ENCODE measurements at places on chromosomes 3 and 15. TPM values are rescaled to one million over a fixed set of nuclear protein-coding genes. Genes with fewer than 3 reads are reported as not detected.
A peak's percentile ranks its signal among the peaks of the same experiment; 100 is the strongest.

FAM107A gene
- total RNA-seq = not detected

VEPH1 gene
- 0.21 TPM for total RNA-seq

- DNase-seq = no peak
- no peak overlapping the region for H3K4me3 ChIP-seq
- H3K27me3 ChIP-seq = no peaks in the 10 kb centered on the region
- H3K4me1 ChIP-seq = peaks cover 14% of the 10 kb centered on the region
- no peak overlapping the region for H3K27ac ChIP-seq
Measured at GRCh38 chr3:162764808-162765071, 1268.1 kb downstream of the OTOL1 start.

- no peaks in the 10 kb centered on the region for H3K4me1 ChIP-seq
- H3K4me3 ChIP-seq = no peak overlapping the region
- DNase-seq = no peak
- no peaks in the 10 kb centered on the region for H3K27me3 ChIP-seq
- H3K36me3 ChIP-seq = peaks cover 17% of the 10 kb centered on the region
Measured at GRCh38 chr3:43521941-43522340, 99.9 kb downstream of the ANO10 start.

DNA sequence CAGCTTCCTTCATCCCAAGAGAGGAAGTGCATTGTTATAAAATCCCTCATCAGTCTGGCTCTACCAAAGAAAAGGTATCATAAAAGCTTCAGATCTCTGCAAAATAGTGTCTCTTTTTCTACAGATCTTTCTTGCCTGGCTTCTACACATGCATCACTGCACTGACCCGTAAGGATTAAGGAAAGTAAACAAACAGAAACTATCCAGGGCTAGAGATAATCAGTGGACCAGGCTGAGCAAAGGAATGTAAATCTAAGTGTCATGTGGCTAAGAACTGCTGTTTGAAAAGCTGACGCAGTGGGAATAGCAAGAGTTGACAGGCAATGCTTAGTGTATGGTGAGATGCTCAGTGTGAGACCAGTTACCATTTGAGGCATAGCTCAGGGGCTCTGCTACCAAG is 339.7 kb downstream of the IL5RA start:
- no peak for DNase-seq
- no peaks in the 10 kb centered on the region for H3K4me1 ChIP-seq
- no peaks in the 10 kb centered on the region for H3K27me3 ChIP-seq
- H3K4me3 ChIP-seq = no peak overlapping the region
- H3K36me3 ChIP-seq = no peaks in the 10 kb centered on the region

DNA sequence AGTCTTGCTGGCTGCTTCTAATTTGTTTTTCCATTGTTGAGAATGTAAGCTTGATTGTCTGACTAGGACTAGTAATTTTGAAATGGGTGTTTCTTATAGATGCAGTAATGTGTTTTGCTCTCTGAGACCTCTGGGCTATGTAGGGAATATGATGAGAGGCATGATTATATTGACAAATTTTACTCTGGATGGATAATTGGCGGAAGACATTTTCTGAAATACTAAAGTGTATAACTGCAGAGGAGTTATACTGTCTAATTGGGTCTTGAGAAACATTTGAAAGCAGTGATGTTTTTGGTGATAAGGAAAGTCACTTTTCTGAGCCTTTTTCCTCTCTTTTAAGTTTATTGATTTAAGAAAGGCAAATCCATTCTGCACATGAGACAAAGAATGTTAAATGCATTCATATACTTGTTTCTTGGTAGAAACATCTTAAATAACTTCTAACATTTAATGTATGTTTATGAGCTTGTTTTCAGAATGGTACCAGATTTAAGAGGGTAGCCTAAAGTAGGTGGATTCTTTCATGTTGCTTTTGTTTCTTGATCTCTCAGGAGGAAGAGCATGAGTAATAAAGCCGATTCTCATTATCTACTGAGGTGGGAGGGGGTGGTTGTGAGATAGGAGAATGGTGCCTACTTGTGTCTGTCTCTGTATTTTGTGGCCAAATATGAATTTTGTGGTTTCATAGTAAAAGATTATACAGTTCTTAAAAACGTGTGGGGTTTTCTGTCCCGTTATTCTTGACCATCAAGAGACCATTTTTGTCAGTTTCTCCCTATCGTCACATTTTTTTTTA is 2.0 kb downstream of the ATP2C1 start:
- no peaks in the 10 kb centered on the region for H3K36me3 ChIP-seq
- DNase-seq = no peak
- peak overlapping the region; percentile 87 for H3K27ac ChIP-seq
- H3K27me3 ChIP-seq = no peaks in the 10 kb centered on the region
- H3K4me1 ChIP-seq = peaks cover 37% of the 10 kb centered on the region

DNA sequence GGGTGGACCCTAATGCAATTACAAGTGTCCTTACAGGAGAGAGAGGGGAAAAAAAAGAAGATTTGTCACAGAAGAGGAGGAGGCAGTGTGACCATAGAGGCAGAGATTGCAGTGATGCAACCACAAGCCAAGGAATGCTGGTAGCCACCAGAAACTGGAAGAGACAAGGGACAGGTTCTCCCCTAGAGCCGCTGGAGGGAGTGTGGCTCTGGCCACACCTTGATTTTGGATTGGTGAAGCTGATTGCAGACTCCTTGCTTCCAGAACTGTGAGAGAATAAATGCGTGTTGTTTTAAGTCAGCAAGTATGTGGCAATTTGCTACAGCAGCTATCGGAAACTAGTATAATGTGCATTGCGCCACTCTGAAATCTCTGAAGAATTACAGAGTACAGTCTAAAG is 110.1 kb downstream of the SRGAP3 start:
- no peak overlapping the region for H3K27ac ChIP-seq
- no peak for DNase-seq
- no peaks in the 10 kb centered on the region for H3K36me3 ChIP-seq
- H3K4me1 ChIP-seq = peaks cover 1% of the 10 kb centered on the region
- H3K27me3 ChIP-seq = peaks cover 49% of the 10 kb centered on the region

Measured in osteocyte (in vitro differentiated cells).